ENCODE measurements at places on chromosomes 11 and 22. TPM values are rescaled to one million over a fixed set of nuclear protein-coding genes. Genes with fewer than 3 reads are reported as not detected.

MRGPRX4 gene
- not detected for total RNA-seq

C11orf42 gene
- not detected for total RNA-seq

- H3K4me1 ChIP-seq, result no peaks in the 10 kb centered on the region
- no peak overlapping the region for H3K27ac ChIP-seq
- H3K36me3 ChIP-seq, result no peaks in the 10 kb centered on the region
- H3K4me3 ChIP-seq, result no peak overlapping the region
- H3K27me3 ChIP-seq, result no peaks in the 10 kb centered on the region
- no peak for DNase-seq
Observed at GRCh38 chr11:70244698-70245097, 25.8 kb upstream of the PPFIA1 start.

DNA sequence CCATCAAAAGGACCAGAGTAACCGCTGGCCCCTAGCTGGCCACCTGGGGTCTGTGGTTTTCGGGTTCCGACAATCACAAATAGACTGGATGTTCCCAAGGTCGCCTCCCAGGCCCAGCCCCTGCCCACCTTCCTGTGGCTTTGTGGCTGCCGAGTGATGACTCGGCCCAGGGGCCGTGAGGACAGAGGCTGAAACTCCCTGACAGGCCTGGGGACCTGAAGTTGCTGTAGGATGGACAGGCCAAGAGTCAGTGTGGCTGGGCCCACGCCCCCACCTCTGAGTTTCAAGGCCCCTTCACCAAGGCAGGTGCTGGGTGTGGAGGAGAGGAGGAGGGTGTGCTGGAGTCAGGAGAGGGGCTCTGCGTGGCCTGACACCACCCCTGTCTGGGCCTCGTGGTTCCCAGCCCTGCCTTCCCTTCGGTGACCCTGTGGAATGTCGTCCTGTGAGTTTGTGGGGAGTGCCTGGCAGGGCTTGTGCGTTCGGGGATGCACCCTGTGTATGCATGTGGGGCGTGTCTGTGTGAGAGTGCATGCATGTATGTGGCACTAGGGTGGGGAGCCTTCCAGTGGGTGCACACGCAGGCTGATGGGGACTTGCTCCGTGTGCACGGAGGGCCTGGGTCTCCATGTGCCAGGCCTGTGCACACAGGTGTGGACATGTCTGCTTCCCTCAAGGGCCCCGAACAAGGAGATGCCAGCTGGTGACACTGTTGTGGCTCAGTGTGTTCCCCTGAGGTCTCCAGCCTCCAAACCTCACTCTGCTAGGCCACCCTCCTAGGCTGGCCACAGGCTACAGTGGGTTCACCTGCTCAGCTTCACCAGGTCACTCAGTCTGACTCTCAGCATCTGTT is 8.4 kb upstream of the MGAT3 start:
- H3K27me3 ChIP-seq, result peaks cover 8% of the 10 kb centered on the region
- no peak for DNase-seq

DNA sequence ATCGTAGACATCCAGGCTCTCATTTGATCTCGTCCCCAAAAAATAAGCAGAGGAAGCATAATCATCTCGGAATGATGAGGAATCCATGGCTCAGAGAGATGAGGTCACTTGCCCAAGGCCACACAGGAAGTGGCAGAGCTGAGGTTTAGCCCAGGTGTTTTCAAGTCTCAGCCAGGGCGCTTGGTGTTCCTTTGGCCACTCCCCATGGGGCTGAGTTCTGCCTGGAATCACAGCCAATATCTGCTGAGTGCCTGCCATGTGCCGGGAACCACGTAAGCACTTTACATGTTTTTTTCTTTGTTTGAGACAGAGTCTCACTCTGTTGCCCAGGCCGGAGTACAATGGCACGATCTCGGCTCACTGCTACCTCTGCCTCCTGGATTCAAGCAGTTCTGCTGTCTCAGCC is 29.5 kb upstream of the MYH9 start:
- no peaks in the 10 kb centered on the region for H3K27me3 ChIP-seq
- H3K4me3 ChIP-seq, result no peak overlapping the region
- H3K4me1 ChIP-seq, result peaks cover 24% of the 10 kb centered on the region
- H3K36me3 ChIP-seq, result no peaks in the 10 kb centered on the region
